ENCODE measurements at places on chromosomes 16 and 17.

DNA sequence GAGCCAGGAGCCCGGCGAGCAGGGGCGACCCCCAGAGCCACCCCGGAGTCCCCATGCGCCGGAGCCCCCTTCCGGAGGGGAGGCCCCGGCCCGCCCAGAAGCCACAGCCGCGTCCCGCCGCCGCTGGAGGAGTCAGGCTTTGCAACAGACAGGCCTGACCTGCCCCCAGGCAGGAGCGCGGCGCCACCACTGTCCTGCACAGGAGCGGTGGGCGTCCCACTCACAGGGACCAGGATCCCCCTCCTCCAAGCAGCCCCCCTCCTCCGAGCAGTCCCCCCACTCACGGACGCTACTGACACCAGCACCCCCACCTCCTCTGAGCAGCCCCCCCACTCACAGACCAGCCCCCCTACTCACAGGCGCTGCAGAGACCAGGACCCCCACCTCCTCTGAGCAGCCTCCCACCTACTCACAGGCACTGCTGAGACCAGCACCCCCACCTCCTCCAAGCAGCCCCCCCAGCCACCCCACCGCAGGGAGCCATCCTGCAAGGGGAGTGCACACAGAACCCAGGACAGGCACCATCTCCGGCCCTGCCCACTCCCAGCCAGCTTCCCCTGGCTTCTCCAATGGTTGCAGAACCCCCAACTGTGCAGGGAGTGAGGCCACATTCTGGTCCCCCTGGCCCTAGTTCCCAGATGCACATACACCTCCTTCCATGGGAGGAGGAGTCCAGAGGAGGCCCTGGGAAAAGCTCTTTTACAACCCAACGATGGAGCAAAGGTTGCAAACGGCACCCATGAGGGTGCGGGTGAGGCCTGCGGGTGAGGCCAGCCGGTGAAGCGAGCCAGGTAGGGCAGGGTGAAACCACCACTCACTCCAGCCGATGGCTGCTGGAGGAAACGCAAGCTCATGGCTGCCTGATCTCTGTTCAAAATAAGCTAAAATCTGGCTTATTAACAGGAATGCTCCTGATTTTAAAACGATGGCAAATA lies 69.9 kb downstream of the ABR start:
- DNase-seq: no peak

DNA sequence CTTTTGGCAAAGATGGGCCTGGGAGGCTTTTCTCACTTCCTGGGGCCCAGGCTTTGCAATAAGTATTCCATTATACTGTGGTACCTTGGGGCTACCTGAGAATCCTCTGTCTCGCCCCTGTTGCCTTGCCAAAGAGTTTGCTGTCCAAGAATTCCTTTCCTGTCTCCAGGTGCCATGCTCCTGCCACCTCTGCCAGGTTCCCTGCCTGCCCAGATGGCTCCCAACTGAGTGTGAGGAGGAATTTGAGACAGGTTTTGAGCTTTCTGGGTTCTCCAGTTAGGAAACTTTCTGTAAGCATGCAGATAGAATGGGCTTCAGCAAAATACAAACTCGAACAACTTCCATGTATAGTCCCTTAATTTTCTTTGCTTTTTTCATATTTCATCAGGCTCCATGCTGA lies 5.8 kb downstream of the MAPT start:
- no peak for DNase-seq

DNA sequence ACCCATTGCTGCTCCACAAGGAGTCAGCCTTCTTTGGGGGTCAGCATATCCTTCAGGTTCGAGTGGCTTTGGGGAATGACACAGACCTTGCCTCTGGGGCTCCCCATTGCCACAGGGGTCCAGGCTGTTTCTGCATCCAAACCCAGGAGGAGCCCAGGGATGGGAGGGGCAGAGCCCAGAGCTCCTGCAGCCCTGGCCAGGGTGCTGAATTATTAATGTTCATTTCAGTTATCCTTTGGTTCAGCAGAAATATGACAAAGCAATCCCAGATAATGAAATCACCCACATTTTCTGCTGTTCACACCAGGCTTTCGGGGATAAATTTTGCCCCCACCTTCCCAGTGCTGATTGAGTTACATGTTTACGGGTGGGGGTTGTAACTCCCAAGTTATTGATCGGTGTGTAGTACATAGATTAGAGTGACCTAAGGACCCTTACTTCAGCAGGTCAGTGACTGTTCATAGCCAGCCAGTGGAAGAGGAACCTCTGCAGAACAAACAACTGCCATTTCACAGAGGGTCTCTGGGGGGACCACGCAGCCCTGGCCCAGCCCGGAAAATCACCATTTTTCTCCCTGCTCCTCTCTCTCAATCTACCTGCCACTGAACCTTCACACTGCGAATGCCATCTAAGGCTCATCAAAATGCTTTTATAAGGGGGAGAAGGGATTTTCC lies 240.3 kb upstream of the N4BP1 start:
- no peak for DNase-seq

GRCh38 chr16:49085686-49086085 lies 196.0 kb downstream of the CBLN1 start:
- DNase-seq: no peak

- no peak for DNase-seq
These were observed 306.3 kb upstream of the HSBP1 start for GRCh38 chr16:83501481-83501880.

GRCh38 chr17:49820773-49821172 lies 27.1 kb downstream of the TAC4 start:
- DNase-seq: no peak

GRCh38 chr16:23837553-23838308 lies 1.9 kb downstream of the PRKCB start:
- DNase-seq: no peak

GRCh38 chr17:79082311-79083190 lies 7.9 kb downstream of the ENGASE start:
- DNase-seq: no peak

DNA sequence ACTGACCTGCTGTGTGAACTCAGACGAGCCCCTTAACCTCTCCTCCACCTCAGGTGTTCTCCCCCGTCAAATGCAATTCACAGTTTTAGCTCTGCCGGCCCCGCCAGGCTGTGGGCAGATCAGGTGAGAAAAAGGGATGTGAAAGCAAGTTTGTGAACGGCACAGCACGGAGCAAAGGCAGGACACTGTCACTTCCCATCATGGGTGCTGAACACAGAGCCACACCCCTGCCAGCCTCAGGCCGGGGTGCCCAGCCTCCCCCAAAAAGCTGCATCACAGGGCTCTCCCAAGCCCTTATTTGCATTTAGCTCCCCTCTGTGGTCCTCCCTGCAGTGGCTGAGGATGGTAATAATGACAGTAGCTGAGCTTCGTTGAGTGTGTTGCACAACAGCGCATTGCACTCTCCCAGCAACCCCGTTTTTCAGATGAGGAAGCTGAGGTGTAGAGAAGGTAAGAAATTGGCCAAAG lies 88.8 kb upstream of the TNRC6C start:
- no peak for DNase-seq

DNA sequence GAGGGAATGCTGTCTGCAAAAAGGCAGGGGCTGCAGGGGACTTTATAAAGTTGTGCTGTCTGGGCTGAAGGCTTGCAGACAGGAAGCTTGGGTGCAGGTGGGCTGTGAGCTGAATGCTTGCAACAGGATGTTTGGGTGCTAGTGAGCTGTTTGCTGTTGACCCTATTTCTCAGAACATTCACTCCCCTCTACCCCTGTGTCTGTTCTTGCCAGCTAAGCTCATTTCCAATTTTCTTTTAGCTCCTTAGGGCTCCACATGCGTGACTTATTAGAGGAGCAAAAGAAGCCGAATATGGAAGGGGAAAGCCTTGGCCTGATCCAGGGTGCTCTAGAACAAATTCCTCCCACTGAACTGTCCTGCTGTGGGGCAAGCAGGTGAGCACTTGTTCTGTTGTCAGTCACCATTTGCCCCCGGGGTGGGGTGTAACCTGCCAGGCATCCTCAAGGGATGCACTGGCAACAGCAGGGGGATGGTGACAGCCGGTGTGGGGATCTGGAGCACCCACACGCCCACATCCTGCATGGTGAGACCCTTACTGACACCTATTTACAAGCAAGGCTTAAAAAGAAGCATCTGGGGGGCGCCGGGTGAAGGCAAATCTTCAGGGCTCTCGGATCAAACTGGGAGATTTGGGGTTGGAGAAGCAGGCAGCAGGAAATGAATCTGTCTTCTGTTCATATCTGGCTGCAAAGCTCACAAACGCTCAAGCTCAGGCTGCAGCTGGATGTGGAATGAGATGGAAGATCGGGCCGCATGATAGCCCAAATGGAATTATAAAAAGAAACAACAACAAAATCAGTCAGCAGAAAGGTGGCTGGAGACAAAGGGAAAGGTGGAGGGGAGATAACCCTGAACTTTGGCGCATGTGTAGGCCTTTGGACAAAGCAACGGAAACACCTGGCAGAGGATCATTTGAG lies 21.1 kb upstream of the NUP93 start:
- DNase-seq: no peak

DNA sequence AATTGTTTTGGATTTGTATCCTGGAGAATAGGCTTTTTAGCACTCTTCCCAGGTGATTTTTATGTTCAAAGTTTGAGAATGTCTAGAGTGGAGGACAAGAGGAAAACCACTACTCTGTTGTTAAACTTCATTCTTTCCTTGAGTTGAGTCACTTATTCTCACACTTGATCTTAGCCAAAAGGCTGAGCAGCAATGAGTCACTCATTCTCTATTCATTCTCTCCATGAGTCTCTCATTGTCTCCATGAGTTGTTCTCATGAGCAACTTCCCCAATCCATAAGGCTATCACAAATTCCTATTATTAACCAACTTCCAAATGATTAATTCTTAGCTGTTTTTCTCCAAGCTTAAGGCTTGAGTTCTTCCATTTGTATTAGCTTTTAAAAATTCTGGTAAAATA lies 1393.3 kb downstream of the CDH8 start:
- no peak for DNase-seq

DNA sequence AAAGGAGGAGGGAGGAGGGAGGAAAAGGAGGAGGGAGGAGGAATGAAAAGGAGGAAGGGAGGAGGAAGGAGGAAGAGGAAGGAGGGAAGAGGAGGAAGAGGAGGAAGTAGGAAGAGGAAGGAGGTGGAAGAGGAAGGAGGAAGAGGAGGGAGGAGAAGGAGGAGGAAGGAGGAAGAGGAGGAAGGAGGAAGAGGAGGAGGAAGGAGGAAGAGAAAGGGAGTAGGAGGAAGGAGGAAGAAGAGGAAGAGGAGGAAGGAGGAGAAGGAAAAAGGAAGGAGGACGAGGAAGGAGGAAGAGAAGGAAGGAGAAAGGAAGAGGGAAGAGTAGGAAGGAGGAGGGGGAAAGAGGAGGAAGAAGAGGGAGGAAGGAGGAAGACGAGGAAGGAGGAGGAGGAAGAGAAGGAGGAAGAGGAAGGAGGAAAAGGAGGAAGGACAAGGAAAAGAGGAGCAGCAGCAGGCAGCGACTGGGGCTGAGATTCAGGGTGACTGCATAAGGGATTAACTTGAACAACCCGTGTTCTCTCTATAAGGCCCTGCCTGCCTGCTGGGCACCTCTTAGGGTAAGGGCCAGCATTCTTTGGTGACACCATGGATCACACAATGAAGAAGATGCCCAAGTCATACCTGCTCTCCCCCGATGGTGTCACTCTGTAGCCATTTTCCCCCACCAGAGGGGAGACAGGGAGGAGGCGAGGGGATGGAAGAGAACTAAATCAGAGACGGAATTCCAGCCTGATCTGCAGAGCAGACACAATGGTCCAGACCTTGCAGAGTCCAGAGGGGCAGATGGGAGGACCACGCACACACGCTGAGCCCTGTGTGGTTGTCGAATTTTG lies 1.4 kb upstream of the IL34 start:
- no peak for DNase-seq

DNA sequence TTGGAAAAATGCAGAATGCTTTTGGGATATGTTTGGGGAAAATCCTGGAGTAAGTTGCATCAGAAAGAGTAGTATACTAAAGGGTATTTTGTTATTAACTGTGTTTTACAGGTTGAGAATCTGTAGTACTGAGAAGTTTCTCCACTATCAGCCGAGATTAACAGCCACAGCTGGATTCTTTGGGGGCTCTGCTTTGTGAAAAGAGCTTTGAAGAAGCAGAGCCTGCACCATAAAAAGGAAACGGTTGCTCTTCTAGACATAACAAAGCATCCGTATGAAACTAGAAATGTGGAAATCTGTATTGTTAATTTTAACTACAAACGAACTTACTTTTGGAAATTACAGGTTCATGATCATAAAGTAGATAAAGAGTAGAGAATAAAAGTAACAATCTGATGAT lies 5.3 kb downstream of the NLK start:
- no peak for DNase-seq

- DNase-seq: no peak
These were observed 4.0 kb downstream of the NUPR1 start for GRCh38 chr16:28534542-28535373.

DNA sequence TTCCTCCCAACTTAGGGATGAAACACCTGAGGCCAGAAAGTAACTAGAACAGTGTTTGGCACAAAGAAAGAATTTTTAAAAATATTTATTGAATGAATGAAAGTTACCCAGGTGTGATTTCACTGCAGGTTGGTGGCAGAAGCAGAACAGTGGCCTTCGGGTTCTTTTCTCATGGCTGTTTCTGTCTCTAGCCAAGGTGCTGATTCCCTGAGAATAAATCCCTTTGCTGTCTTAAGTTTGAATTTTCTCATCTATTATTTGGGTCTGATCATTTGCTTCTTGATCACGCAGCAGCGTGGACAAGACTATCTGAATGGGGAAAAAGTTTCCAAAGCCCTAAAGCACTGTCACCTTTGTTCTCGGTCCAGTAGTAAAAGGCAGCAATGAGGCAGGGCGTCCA lies 73.1 kb upstream of the KIFC3 start:
- no peak for DNase-seq

DNA sequence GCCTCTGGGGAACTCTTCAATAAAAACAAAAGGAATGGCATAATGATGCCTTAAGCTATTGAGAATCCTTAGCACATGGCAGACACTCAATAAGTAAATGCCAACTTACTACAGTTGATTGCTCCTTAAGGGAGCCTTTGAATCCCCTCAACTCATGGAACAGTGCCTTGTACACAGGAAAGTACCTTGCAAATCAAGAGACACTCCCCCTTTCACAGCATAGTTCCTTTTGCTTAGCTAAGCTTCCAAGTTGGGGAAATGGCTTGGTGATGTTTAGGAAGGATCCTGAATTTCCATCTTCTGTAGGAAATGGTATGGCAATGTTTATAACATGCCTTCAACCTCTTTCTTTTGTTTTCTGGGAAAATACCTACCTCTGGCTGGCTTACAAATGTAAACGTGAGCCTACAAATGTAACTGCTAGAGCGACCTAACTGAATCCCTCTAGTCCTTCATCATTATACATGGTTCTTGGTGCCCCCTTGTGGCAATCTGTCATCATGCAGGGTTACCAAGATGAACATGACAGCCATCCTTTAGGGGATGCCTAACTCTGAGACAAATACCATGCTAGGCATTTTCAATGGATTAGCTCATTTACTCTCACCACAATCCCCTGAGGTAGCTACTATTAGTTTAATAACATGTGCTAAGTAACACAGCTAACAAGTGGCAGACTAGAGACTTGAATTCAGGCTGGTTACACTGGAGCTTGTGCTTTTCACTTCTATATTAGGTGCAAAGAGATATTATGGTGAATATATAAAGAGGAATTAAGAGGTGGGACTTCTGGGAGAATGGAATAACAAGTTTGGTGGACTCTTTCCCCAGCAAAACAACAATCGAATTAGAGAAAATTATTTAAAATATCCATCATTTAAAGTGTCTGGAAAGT lies 65.0 kb downstream of the MMD start:
- DNase-seq: no peak

GRCh38 chr16:4570688-4571321 lies 14.7 kb downstream of the C16orf96 start:
- no peak for DNase-seq

All from esophagus squamous epithelium (tissue), 5 donors.